ENCODE measurements at places on chromosomes 4 and X.

GRCh38 chr4:138188406-138189084 is 53.6 kb downstream of the SLC7A11 start:
- no peak for DNase-seq

GRCh38 chr4:5389756-5390310 is 318.5 kb downstream of the EVC2 start:
- DNase-seq: no peak

DNA sequence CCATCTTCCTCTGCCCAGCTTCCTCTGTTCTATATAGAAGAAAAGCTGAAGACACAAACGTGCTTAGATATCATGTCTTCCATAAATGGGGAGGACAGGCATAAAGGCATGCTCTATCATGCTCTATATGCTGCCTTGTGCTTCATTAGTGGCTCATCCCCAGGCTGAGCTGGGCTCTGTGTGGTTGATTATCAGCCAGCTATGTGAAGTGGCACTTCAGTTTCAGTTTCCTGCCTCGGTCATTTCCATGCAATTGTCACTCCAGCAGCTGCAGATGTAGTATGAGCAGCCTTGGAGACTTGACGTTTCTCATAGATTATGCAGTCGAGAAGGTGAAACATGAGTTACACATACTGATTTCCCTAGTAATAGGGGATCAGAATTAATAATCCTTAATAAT is 106.2 kb downstream of the SYTL5 start:
- DNase-seq: no peak

DNA sequence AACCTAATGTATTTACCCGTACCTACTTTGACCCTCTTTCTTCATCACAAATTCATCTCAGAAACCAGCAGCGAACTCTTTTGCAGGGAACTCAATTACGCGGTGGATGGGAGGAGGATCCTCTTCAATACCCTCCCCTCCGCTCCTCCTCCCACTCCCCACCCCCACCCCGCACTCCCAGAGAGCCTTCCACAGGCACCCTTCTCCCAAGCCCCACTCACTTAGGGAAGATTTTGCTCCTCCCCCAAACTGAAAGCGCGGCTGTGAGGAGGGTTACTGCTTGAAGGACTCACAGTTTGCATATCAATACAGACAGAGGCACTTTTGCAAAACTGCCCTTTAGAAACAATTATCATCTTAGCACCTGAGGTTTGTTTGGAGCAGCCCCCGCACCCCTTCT is 960 bp upstream of the IL1RAPL1 start:
- DNase-seq: no peak

GRCh38 chr4:124278477-124278876 is 434.1 kb downstream of the ANKRD50 start:
- DNase-seq: no peak

DNA sequence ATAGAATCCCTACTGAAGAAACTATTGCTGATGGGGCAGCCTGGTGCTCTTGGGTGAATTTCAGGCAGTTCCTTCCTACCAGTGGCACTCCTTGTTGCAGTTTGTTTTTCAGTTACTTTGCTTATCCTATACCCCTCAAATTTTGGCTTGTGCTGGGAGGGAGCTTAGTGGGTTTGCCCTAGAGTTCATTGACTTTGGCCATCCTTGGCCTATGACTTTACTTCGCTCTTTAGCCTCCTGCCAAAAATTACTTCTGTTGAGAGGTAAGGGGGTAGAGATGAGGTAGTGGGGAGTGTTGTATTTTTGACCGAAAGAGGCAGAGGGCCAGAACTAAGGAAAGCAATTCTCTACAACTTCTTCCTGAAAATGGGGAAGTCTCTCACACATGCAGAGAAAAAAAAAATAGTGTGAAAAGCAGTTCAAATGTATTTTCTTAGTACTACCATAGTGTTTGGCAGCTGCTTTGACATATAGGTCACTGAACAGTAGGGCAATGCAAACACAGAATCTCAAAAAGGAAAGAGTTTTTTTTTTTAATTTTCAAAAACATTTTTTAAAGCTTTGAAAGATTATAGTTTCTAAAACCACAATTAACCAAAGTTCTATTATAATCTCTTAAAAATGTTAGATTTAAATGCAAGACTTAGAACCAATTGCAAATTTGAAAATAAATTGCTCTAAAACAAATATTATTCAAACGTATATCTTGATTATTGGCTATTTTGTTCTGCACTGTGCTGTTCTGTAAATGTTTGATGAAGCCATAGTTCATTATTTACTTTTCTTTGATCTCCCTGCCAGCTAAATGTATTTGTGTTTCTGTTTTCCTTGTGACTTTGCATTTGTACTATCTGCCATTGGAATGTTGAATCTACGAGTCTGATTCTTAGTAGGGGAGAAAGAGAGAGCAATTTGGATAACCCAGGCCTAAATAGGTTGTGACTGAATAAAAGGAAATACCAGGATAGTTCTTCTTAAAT is 73.6 kb downstream of the DCK start:
- DNase-seq: no peak

DNA sequence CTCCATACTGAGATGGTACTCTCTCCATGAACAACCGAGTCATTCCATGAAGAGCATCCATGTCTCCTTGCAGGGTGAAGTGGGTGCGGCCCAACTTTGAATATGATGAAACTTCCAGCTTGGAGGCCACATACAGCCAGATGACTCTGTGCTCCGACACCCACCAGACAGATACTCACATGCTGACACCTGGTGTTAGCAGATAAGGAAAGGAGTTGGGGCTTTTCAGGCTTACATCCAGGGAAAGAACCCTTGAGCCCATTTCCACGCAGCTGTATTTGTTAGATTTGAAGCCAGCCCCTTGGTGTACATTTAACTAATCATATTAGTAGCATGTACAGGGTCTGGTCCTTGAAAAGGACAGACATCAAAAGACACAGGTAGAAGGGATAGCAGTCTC is 62.1 kb upstream of the PRRG3 start:
- no peak for DNase-seq

DNA sequence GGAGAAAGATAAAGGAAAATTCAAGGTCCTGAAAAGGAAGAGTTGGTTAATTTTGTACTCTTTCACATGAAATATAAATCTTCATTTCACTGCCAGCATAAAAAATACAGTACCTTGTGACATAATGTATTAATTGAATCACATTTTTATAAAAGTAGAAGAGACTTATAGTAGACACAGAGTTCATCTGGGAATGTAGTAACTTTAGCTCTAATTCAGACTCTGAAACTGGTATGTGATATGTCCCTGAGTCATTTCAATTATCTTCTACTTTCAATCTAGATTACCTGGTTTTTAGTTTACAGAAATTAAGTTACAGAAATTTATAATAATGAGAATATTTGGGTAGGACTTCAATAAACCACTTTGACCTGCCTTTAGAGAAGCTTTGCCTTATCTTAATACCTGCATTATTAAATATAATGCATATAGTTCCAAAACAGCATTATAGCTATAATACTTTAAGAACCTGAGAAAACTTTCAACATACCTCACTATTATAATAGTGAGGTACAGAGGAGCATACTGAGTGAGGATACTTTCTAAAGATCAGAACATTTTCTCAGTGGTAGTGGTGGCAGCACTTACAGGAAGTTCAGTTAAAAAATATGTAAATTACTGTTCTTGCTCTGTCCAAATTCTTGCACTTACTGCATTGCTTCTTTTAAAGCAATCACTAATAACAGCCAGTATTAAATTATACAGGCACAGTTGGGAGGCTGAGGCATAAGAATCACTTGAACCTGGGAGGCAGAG is 11.2 kb downstream of the NEK1 start:
- DNase-seq: no peak

- no peak for DNase-seq
Measured at GRCh38 chr4:1355378-1355777, 8.4 kb downstream of the UVSSA start.

DNA sequence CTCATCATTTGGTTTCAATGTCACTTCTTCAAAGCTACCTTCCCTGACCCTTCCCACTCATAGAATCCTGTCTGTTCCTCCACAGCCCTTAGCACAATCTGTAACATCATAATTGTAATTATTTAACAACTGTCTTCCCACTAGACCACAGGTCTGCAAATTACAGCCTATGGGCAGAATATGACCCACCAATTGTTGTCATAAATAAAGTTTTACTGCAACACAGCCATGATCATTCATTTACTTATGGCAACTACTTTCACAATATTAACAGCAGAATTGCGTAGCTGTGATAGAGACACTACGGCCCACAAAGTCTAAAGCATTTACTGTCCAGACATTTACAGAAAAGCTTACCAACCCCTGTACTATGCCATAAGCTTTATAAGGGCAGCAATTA is 15.9 kb downstream of the USP46 start:
- no peak for DNase-seq

GRCh38 chr4:158172261-158173258 is at the start of gene GASK1B:
TSS of gene GASK1B (minus strand) at chr4:158173025. CDS start at chr4:158171375, 1,650 bp downstream.
- DNase-seq: no peak

DNA sequence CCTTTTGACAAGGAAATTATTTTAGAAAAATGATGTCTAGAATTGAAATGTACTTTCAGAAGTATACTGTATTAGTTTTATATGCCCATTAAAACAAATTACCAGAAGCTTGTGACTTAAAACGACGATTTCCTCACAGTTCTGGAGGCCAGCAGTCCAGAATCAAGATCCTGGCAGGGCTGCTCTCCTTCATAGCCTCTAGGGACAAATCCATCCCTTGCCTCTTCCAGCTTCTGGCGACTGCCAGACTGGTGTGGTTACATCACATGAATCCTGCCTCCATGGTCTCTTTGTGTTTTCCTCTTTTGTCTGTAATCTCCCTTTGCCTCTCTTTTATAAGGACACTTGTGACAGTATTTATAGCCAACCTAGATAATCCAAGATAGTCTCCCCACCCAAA is 97.1 kb downstream of the IQCM start:
- DNase-seq: no peak

- no peak for DNase-seq
Measured at GRCh38 chr4:147518086-147518485, 37.2 kb downstream of the EDNRA start.

- DNase-seq: no peak
Measured at GRCh38 chr4:169625886-169626285, 5.5 kb downstream of the CLCN3 start.

- no peak for DNase-seq
Measured at GRCh38 chr4:129344058-129344457, 248.1 kb downstream of the C4orf33 start.

DNA sequence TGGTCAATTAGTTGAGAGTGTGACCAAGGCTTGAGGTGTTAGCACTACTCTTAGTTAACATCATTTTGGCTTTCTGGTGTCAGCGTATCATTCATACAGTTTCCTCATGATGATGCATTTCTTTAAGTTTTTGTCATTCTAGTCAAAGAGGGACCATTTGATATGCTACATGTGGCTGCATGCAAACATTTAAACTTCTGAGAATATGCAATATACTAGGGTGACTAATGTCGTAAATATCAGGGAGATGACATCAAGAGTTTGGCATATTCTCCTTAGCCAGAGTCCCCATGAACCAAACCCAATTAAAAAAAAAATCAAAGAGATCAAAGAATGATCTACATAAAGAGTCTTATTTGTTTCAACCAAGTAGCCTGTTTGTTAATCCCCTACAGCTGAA is 537.4 kb upstream of the PCDH7 start:
- no peak for DNase-seq

DNA sequence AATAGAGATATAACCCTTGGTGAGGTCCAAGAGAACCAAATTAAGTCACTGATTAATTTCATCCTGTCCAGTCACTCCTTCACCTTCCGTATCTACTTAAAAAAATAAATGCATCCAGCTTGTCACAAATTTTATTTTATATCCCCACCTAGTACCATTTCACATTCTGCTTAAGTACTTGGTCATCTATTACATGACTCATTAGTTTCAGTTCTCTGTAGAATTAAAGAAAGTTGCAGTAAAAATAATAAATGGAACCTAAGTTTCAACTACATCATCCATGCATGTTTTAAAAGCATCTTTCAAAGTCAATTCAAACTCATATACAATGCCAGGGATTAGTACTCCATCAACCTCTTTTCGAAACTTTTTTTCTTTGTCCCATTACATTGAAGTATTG is 130.2 kb downstream of the SH2D1A start:
- no peak for DNase-seq

- no peak for DNase-seq
Measured at GRCh38 chr4:12583275-12583674, 900.9 kb downstream of the RAB28 start.

DNA sequence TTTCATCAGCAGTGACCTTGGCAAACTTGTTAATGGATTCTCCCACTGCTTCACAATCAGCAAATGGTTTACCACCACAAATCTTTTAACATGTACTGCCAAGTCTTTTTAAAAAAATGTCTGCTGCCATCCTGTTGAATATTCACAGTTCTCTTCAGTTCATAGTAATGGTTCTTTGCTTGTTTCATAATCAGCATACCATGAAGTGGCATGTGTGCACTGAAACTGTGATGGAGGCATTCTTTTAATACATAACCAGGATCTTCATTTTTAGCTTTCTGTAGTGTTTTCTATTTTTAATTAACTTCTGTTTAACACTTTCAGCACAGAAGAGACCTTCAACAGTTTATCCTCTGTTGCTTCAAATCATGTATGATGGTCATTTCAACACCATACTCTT is 230.1 kb upstream of the ARSJ start:
- no peak for DNase-seq

- no peak for DNase-seq
Measured at GRCh38 chrX:40013266-40014195, 84.2 kb downstream of the BCOR start.

DNA sequence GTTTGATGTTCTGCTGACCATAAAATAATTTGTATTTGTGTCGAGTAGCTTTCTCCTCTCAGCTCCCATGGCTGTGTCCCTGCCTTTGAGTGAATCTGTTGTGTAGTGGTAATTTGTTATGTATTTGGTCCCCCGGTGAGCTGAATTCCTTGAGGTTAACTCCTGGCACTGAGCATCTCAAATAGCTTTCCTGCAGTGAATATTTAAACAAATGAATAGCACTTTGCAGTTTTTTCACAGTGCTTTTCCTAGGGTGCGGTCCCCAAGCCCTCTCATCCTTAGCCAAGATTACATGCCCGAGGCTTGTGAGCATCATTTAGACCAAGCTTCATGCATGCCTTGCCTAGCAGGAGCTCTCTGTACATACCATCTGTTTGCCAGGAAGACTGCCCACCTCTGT is 74.2 kb downstream of the CLDN34 start:
- DNase-seq: no peak

- DNase-seq: no peak
Measured at GRCh38 chrX:14084466-14084865, 54.8 kb upstream of the GEMIN8 start.

GRCh38 chrX:136667446-136668168 is 19.6 kb downstream of the CD40LG start:
- DNase-seq: no peak

GRCh38 chrX:111168314-111168713 is 72.3 kb downstream of the PAK3 start:
- DNase-seq: no peak

DNA sequence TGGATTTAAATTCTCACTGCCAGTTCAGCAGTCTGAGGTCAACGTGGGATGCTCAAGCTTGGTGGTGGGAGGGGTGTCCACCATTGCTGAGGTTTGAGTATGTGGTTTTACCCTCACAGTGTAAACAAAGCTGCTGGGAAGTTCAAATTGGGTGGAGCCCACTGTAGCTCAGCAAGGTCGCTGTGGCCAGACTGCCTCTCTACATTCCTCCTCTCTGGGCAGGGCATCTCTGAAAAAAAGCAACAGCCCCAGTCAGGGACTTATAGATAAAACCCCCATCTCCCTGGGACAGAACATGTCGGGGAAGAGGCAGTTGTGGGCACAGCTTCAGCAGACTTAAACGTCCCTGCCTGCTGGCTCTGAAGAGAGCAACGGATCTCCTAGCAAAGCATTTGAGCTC is 14.9 kb upstream of the RRAGB start:
- no peak for DNase-seq

GRCh38 chr4:37818752-37819151 is 7.7 kb upstream of the PGM2 start:
- DNase-seq: no peak
